NCI-H1417 treated with DMSO at 0.1 percent for 48 hours (cell line): ENCODE measurements at places on chromosomes 12 and 14.

- no peak for DNase-seq
Measured at GRCh38 chr12:3802721-3803120, 49.8 kb upstream of the CRACR2A start.

DNA sequence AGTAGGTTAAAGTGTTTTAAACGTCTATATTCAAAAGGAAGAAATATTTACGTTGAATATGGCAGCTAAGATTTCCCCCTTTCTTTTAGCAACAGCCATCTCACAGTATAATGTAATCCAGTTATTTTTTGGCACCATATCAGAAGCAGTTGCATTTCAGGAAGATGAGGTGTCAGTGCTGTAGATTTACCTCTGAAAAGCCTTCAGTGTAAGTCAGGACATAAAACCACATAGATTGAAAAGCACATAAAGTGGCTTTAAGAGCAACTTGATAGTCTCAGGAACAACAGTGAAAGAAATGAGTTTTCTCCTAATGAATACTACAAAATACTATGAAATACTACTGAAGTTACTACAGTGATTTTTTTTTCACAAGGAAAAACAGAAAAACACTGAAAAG lies 6.9 kb downstream of the MLH3 start:
- no peak for DNase-seq

DNA sequence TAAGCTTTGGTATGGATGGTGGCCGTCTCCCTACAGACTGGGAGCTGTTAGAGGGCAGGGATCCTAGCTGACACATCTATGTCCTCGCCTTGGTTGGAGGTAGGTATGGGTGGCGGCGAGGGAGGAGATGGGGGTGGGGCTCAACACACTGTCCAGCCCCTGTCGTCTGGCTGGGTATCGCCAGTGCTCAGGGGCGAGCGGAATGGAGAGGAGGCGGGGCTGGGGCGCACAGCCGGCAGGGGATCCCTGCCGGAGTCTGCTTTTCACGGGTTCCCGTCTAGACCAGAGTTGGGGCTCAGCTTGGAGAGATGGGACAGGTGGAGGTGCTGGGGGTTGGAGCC lies 16.1 kb downstream of the TAMALIN start:
- no peak for DNase-seq

- no peak for DNase-seq
Measured at GRCh38 chr14:95290021-95290420, 29.7 kb downstream of the CLMN start.

- DNase-seq = peak; percentile 8
Measured at GRCh38 chr12:31589904-31590641, 863 bp downstream of the DENND5B start.

DNA sequence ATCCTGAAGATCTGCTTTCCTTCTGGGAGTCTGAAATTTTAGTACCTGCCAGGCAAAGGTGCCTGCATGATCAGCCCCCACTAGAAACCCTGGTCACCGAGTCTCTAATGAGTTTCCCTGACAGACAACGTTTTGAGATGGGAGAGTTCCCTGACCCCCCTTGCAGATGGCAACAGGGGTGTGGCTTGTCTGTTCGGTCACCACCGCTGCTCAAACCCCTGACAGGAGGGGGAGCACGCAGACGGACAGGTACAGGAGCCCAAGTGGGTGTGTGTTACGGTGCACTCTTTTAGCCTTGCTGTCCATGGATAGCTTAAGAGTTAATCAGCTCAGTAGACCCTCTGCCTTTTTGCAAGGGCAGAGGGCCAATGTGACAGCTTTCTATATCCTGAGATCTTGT lies 19.3 kb upstream of the CDKN3 start:
- DNase-seq = no peak

DNA sequence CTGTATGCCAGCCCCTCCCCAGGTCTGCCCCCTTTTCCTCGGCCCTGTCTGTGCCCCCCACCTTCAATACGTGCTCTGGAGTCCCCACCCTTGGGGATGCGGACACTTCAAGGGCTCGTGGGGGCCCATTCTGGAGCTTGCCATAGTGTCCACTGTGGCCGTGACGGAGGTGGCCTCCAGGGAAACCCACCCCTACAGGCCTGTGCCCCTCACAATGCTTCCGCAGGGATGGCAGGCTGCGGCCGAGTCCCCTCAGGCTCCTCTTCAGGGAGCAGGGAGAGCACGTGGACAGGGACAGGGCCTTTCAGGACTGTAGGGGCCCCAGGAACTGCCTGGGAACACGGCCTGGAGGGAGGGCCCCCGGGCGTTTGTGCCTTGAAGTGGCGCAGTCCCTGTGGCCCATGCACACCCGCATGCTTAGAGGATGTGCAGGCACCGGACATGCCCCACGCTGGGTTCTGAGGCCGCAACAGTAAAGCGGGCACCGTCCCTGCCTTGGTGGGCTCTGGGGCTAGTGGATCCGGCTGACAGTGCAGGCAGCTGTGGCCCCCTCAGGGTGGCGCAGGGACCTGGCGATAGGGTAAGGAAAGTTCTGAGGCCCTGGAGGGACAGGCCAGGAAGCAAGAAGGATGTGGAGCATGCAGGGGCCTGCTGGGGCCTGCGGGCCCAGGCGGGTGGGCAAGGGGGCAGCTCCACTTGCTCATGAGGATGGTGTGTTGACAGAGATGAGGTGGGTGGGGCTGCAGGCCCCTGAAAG lies 209.0 kb upstream of the RTL1 start:
- DNase-seq = no peak

DNA sequence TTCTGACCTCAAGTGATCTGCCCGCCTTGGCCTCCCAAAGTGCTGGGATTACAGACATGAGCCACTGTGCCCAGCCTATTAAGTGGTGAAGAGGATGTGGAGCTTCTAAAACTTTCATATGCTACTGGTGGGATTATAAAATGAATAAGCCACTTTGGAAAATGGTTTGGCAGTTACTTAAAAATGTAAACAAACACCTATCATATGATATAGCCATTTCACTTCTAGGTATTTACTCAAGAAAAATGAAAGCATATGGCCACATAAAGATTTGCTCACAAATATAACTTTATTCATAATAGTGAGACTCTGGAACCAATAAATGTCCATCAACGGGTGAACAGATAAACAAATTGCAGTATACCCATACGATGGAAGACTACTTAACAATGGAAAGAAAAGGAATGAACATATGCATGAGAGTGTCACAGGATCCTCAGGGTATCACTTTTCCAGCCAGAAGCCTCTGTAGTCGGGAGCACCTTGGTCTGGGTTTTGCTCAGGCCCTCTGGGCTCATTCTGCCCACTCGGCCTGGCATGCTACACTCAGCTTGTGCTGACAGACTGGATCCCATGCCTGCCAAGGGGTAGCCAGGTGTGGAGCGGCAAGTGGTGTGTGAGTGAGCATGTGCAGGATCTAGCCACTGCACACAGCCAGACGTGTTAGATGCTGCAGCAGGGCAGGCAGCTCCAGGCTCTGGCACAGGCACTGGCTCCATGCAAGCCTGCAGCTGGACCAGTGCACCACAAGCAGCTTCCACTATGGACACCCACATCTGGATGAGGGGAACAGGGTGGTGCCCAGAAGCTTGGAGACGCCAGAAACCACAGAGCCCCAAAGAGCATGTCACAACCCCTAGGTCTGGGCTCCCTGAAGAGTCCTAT lies 213.2 kb upstream of the DIO3 start:
- DNase-seq = no peak

GRCh38 chr12:109847142-109847735 lies 14.0 kb upstream of the TRPV4 start:
- DNase-seq = no peak

DNA sequence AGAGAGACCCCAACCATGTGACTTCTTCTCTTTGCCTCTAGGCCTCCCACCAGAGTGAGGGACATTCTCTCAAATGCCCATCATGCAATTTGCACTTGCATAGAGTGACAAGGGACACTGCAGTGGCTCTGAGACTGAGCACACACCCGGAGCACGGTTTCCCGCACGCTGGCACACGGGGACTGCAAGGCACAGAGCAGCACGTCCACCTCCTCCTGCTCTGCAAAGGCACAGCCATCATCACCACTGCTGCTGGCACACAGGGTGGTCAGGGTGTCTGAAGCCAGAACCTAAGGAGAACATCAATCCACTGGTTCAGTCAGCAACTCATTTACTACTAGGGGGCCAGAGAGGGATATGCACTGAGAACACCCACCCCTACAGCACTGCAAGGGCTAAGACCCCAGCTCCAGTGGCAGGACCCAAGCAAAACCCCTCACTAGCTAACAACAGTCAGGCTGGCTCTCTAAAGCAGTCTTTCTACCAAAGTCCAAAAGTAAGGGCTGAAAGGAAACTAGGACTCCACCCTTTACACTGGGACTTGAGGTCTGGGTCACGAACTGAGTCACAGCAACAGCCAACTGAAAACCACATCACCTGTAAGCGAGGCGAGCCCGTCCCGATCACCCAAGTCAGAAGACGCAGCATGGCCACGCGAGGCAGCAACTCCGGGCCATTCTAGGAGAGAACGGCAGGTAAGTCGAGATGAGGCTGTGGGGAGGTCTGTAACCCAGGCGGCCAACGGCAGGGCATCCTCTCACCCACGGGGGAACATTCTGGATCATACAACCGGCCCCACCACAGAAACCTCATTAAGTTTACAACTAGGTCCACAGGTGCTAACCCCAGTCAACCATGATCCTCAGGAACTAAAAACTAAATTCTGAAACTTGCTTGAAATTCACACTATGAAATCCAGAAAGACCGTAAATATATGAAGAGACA lies 37.9 kb downstream of the GCN1 start:
- no peak for DNase-seq

DNA sequence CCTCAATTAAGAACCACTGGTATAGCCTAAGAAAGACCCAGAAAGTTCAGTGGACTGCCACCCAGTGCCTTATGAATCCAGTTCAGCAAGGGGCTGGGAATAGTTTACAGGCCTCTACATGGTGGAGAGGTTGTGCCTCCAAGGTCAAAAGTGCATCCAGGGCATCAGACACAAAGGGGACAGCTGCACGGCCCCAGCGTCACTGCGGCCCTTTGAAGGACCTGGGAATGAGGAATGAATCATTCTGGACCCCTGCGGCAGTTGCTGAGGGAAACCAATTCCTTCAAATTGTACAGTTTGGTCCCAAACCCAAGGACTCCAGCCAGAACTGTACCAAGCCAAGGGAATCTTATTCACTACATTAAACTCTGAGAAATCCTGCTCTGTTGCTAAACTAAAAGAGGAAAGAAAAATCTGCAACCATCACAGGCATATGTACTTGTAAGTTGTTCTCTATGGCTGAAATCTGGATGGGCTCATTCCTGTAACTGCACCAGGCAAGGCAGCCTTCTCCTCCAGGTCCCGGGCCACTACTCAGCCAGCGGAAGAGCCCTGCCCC lies 10.9 kb upstream of the NGB start:
- no peak for DNase-seq

GRCh38 chr14:84760489-84761126 lies 769.3 kb upstream of the FLRT2 start:
- no peak for DNase-seq

GRCh38 chr14:59303216-59303615 lies 114.7 kb downstream of the DAAM1 start:
- DNase-seq = no peak

DNA sequence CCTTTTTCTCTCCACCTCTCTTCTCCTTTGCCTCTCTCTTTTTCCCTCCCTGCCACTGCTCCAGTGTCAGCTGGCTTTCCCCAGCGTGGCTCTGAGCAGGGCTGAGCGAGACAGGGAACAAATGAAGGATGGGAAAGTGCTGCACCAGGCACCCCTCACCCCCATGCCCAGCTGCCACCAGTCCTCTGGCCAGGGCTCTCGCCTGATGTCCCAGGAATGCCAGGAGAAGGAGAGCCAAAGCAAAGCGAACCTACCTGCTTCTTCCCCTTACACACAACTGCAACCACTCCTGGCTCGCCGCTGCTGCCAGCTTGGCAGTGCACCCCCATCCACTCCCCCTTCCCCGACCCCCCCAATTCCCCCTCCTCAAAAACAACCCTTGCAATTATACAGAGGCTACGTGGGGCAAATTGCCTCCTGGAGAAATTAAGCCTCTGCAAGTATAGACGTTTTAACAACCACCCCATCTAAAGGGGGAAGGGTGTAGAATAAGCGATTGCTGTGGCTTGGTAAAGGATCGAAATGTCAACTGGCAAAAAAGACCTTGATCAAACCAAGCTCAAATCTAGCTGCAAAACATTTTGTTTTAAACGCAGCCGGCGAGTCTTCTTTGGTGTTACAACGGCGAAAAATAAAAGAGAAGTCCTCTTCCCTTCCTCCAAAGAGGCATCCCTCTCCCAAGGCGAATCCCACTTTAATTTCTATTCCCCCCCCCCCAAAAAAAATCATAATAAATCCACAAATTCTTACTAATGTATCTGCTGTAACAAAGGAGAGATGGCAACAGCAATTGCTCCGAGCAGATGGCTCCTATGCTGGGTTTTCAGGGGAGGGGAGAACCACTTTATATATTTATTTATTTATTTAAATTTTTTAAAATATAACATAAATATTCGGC lies 2.9 kb downstream of the BCL11B start:
- DNase-seq = no peak

DNA sequence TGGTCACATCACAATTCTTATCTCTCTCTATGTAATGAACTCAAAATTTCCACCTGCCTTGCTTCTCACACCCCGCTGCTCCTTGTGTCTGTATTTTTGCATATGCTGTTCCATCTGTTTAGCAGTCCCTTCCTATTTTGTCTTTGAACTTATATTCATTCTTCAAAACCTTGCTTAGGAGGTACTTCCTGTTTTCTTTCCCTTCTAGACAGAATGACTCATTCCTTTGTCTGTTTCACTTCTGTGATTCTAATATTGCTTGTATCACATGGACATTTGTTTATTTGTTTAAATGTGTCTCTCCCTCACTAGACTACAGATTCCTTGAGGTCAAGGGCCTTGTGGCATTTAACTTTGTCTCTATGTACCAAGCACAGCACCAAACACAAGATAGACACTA lies 424.2 kb downstream of the ETNK1 start:
- DNase-seq = no peak

- DNase-seq = no peak
Measured at GRCh38 chr14:62629176-62629725, 416.0 kb downstream of the KCNH5 start.

GRCh38 chr12:70598467-70599193 lies 38.6 kb downstream of the PTPRB start:
- no peak for DNase-seq
